ENCODE measurements at places on chromosomes 3 and 15.
A peak's percentile ranks its signal among the peaks of the same experiment; 100 is the strongest.

- DNase-seq: no peak
Observed at GRCh38 chr15:36879568-36880222, 220.7 kb downstream of the MEIS2 start.

GRCh38 chr3:66863205-66864111, 134.6 kb upstream of the KBTBD8 start:
- DNase-seq: no peak

DNA sequence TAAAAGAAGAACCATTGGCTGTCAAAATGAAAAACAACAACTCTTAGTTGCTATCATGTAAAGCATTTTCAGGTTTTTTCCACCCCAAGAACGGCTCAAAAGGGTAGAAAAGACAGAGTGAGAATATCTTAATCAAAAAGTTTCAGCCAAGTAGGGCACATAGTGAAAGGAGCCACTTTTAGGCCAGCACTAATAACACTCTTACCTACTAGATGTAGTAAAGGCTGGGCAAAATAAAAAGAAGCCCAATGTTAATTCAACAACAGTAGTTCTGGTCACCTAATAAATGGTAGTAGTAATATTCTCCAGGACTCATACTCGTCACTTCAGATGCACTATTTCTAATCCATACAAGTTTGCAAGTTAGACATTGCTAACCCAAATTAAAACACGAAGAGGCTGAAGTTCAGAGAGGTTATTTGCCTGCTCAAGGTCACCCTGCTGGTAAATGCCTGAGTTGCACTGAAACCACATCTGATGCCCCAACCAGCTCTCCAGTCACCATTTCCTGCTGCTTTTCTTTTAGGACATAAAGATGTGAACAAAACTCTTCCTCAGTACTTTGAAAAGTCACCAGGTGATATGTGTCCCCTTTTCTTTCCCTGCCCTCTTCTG, 7.5 kb downstream of the GOLIM4 start:
- DNase-seq: peak; percentile 13

- DNase-seq: no peak
Observed at GRCh38 chr15:52052066-52052935, 33.3 kb downstream of the MAPK6 start.

DNA sequence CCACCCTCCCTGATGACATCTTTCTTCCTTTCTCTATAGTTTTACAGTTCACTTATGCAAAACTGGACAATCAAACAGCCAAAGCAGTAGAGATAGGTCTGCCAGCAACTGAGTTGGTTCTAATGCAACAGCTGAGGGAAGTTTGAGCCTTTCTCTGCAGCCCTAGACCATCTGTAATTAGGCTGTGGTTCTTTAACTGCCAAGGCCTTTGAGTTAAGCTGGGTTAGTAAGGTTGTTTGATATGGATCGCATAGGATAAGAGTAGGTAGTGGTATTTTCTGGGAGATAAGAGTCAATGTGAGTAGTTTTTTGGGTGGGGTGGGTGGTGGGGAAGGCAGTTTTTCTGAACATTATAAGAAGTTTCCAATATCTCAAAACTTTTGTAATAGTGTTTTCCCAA, 3.0 kb downstream of the RPL39L start:
- no peak for DNase-seq

- no peak for DNase-seq
Observed at GRCh38 chr3:39485547-39485946, 18.1 kb downstream of the MOBP start.

DNA sequence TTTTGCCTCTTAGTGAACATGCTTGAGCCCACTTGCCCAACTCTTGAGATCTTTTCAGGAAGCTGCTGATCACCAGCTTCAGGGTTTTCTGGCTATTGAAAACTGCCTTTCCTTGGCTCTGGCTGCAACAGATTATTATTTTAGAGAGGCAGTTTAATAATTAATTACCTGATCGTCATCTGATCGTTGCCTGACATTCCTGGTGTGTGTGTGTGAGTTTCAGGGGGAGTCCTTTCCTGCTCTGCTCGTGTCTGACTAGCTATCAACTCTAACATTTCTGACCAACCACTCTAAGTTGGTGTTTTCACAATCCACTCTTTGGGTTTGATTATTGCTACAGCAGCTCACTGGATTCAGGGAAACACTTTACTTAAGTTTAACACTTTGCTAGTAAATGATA, 84.3 kb upstream of the SPATA16 start:
- no peak for DNase-seq

DNA sequence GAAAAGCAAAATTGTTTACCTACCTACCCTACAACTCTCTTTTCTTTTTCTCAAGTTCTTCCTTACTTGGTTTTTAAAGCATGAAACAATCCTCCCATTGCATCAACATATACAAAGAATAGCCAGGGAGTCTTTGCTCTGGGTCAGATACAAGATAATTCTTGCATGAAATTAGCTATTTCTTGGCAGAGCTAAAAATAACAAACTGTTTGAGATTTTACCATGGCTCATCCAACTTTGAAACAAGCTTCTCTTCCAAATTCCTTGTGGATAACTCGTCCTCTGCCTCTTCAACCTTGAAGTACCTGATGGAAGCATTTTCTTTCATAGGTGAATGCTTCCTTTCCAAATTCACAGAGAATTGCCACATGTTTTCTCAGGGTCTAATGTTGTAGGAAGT, 9.2 kb upstream of the CBLB start:
- no peak for DNase-seq

- no peak for DNase-seq
Observed at GRCh38 chr3:129482721-129483120, 42.7 kb downstream of the IFT122 start.

DNA sequence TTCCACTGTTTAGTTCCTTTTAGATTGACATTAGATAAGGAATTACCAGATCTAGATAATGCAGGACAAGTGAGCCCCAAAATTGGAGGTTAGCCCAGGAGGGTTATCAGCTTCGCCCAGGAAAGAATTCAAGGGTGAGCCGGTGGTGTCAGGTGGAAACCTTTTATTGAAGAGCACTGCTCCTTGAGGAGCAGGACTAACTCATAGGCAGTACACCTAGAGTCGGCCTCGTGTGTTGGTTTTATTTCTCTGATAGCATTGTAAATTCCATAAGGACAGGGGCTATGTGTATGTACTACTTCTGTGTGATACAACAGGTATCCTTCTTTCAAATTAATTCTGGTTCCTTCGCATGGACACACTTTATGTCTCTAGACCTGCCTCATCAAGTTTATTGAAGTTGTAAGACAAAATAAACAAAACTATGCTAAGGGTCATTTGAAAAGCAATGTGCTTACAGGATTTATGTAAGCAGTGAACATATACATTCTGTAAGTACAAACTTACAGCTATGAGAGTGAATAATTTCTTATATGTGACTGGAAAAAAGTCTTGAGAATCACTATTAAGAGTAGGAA, 57.2 kb downstream of the SNX4 start:
- no peak for DNase-seq

GRCh38 chr3:33331414-33331813, 54.2 kb downstream of the FBXL2 start:
- no peak for DNase-seq

GRCh38 chr3:4228295-4228694, 74.9 kb upstream of the SETMAR start:
- no peak for DNase-seq

GRCh38 chr15:42686281-42686680, 50.6 kb downstream of the CDAN1 start:
- no peak for DNase-seq

- no peak for DNase-seq
Observed at GRCh38 chr3:78459796-78460195, 1308.0 kb downstream of the ROBO1 start.

DNA sequence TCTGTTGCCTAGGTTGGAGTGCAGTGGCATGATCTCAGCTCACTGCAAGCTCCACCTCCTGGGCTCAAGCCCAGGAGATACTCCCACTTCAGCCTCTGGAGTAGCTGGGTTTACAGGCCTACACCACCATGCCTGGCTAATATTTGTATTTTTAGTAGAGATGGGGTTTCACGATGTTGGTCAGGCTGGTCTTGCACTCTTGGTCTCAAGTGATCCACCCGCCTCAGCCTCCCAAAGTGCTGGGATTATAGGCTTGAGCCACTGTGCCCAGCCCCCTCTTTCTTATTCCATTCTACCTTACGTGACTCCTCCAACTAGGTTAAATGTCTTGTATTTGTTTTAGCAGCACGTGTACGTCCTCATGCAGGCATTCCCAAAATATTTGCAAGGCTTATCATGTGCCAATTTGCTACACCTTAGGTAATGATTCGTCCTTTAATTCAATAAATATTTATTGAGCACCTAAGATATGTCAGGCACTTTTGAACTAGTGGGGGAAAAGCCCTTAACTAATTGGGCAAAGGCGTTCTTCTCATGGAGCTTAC, 14.9 kb upstream of the MAGI1 start:
- no peak for DNase-seq

GRCh38 chr3:112814266-112814665, 32.4 kb downstream of the CD200R1L start:
- DNase-seq: no peak

DNA sequence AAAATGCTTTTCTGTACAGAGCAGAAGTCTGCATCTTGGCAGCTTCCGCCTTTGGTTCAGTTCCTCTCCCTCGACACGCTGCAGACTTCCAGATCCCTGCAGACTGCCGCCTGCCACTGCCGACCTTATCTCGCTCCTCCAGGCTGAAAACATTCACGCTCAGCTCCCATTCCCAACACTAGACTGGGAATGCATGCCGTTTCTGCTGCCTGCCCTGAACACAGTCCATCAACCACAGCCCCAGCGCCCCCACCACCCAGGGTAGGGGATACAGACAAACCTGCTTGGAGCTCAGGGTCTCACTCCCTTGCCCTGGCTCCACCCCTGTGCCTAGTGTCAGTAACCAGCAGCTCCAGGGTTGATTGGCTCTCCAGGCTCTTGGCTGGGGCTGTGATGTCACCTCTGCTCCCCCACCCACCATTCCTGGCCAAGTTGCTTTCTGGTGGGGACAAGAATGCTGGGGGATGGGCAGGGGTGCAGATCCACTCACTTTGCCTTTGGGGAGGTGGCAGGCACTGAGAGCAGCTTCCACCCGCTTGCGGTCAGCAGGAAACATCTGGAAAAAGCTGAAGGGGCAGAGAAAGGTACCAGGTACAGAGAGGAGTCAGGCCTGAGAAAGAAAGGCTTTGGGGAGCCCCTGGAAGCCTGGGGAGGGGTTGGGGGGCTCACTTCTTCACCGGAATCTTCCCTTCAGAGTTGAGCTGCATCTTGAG, 6.1 kb downstream of the PLCB2 start:
- no peak for DNase-seq

DNA sequence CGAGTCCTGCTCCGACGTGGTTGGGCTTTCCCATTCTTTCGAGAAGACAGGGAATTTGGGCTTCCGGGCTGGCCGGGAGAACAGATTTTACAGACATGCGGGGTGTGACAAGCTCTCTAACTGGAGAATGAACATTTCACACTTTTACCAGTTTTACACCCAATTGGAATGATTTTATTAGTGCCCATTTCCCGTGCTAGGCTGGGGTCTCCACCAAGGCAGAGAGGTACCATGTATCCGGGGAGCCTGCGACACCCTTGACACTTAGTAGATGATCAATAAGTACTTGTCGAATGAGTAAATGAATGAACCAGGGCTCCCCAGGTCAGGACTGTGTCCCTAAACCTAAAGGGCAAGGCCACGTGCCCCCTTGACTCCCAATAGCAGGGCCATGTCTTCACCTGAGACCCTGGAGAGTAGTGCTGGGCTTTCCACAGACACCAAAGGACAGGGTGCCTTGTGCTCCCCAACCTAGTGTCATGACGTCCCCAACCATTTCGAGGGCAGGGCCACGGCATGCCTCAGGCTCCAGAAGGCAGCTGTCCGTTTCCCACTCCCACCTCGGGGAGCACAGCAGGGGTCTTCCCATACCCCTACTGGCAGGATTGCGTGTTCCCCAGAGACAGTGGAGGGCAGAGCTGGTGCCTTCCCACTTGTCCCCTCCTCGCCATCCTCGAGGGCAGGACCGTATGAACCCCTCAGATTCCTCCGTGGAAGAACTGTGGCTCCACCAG, 679 bp upstream of the MYD88 start:
- peak; percentile 13 for DNase-seq

DNA sequence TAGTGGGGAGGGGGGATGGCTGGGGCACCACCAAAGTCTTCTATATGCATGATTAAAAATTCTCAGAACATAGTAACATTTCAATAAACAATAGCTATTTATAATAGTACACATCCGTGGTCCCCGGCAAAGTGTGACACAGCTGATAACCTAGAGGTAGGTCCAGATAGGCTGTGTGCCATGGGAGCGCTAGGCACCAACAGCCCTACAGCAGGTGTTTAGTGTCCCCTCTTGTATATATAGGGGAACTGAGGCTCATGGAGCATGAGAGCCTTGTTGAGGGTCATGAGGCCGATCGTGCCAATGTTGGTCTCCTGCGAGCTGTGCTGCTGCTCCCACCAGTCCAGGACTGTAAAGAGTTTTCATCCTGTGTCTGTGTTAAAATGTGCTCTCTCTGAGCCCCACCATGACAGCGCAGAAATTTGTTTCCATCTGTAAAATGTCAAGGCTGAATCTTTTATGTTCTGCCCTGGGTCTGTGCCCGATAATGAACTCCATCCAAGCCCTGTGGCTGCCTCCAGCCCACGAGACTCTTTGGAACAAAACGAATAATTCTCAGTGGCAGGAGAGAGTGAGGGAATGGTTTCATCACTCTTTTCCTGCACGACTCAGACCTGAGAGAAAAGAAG, 14.5 kb downstream of the TMEM158 start:
- no peak for DNase-seq

DNA sequence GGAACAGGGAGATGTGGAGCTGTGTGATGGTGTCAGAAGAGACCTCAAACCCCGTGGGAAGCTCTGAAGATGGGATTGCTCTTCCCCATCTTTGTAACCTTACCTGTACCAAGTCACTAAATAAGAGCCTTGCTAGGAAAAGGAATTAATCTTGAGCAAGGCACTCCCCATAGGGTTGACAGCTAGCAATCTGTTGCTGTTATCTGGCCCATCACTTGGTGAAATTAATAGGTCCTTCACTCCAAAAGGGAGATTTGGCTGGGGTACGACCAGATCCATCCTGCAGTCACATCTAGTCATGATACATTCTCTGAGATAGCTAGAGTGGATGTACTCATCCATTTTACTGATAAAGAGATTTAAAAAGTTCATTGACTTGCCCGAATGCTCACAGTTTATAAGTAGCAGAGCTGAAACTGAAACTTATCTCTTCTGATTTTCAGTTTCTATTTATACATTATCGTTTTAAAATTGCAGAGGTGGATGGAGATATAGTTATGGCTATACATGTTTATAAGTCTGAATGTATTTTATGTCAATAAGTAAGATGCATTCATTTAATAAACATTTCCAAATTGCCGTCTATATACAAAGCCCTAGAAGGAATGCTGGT, 299.1 kb upstream of the MCTP2 start:
- DNase-seq: no peak

Data from T-helper 1 cell (primary cell).